ENCODE measurements at places on chromosomes 12 and 14.
A peak's percentile ranks its signal among the peaks of the same experiment; 100 is the strongest.

GRCh38 chr12:102616692-102617091 lies 136.3 kb upstream of the IGF1 start:
- no peak overlapping the region for H3K4me3 ChIP-seq
- no peak overlapping the region for H3K27ac ChIP-seq
- H3K36me3 ChIP-seq, result no peaks in the 10 kb centered on the region
- DNase-seq, result no peak
- peaks cover 6% of the 10 kb centered on the region for H3K27me3 ChIP-seq

DNA sequence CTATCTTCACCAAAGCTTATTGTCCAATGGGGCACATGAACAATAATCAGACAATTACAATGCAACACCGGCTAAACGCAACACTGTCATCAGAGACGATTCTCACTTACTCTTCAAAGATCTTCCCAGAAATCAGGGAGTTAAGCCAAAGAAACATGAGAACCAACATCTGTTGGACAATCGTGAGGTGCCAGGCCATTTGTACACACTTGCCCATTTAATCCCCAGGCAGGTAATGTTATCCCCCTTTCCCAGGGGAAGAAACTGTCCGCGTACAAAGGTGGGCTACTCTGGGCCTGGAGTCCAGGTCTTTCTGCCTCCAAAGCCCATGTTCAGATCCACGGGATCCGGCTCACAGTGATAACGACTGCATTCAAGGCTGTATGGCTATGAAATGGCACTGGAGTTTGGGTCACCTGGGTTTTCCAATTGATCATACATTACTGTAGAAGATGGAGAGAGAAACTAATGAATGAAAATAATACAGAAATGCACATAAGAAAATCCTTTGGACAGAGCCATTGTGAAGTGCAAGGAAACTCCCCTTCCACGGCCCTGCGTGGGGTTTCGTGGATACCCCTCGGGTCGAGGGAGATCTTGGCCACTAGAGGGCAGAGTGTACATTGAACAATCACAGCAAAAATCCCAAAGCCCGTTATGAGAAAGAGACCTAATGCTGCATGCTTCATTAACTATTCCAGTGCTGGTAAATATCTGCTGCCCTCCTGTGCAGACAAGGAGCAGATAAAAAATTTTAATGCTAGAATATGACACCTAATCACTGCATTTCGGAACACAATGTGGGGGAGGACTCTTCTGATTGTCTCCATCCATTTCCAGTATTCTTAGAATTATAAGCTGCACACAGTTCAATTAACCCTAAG lies 111.4 kb downstream of the EGLN3 start:
- no peak overlapping the region for H3K27ac ChIP-seq
- no peaks in the 10 kb centered on the region for H3K27me3 ChIP-seq
- no peak overlapping the region for H3K4me3 ChIP-seq
- no peaks in the 10 kb centered on the region for H3K36me3 ChIP-seq
- H3K4me1 ChIP-seq, result no peaks in the 10 kb centered on the region

GRCh38 chr12:62915204-62915529 lies 19.8 kb downstream of the PPM1H start:
- no peak for DNase-seq
- no peaks in the 10 kb centered on the region for H3K36me3 ChIP-seq
- no peaks in the 10 kb centered on the region for H3K4me1 ChIP-seq
- no peak overlapping the region for H3K4me3 ChIP-seq
- peaks cover 27% of the 10 kb centered on the region for H3K27me3 ChIP-seq
- no peak overlapping the region for H3K27ac ChIP-seq

DNA sequence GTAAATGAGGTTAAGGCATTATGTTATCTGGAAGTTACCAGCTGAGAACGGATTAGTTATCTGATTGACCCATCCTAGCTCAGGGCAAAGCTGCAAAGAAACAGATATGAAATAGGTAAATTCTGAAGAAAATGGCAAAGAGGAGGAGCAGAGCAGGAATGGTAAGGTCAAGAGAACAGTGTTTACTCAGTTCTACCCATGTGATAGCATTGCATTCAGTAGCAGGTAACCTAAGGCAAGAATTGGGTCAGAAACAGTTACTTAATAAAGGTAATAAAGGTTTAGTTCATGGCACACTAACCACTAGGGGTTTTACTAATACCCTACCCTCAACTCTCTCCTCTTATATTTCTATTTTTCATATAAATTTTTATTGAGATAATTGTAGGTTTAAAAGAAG lies 224.8 kb downstream of the ASCL1 start:
- H3K36me3 ChIP-seq, result no peaks in the 10 kb centered on the region
- no peak overlapping the region for H3K4me3 ChIP-seq
- H3K27ac ChIP-seq, result no peak overlapping the region
- H3K4me1 ChIP-seq, result no peaks in the 10 kb centered on the region
- DNase-seq, result no peak

- no peak for DNase-seq
- H3K27ac ChIP-seq, result peak overlapping the region; percentile 97
- H3K4me1 ChIP-seq, result peaks cover 61% of the 10 kb centered on the region
- peaks cover 42% of the 10 kb centered on the region for H3K36me3 ChIP-seq
- peak overlapping the region; percentile 98 for H3K4me3 ChIP-seq
Observed at GRCh38 chr12:9649532-9649940, 20.0 kb upstream of the CLEC2D start.

- H3K4me1 ChIP-seq, result no peaks in the 10 kb centered on the region
- H3K27me3 ChIP-seq, result peaks cover 45% of the 10 kb centered on the region
- H3K36me3 ChIP-seq, result no peaks in the 10 kb centered on the region
- no peak for DNase-seq
Observed at GRCh38 chr14:99884834-99885648, 91.8 kb downstream of the EML1 start.

Data from central memory CD8-positive, alpha-beta T cell (primary cell).